ENCODE measurements at places on chromosomes 4 and X. TPM values are rescaled to one million over a fixed set of nuclear protein-coding genes. Genes with fewer than 3 reads are reported as not detected.
A peak's percentile ranks its signal among the peaks of the same experiment; 100 is the strongest.

FMR1 gene
- total RNA-seq = 18.6 TPM

STAG2 gene
- total RNA-seq = 71.2 TPM

PDS5A gene
- total RNA-seq = 33.5 TPM

MAGEA2 gene
- not detected for total RNA-seq

TKTL2 gene
- total RNA-seq = not detected

CCDC120 gene
- total RNA-seq = under 0.01 TPM

DMRTC1 gene
- not detected for total RNA-seq

FAM9B gene
- total RNA-seq = not detected

OCIAD1 gene
- 86.9 TPM for total RNA-seq

SULT1E1 gene
- not detected for total RNA-seq

AFAP1 gene
- total RNA-seq = 48.2 TPM

TMEM271 gene
- not detected for total RNA-seq

VCX3B gene
- not detected for total RNA-seq

TMEM47 gene
- 134 TPM for total RNA-seq

ATP8A1 gene
- total RNA-seq = 0.83 TPM

SASH3 gene
- not detected for total RNA-seq

PAGE1 gene
- total RNA-seq = not detected

APELA gene
- not detected for total RNA-seq

GRCh38 chr4:4439782-4440181 is 52.9 kb downstream of the NSG1 start:
- H3K27me3 ChIP-seq = no peaks in the 10 kb centered on the region
- no peak overlapping the region for H3K27ac ChIP-seq
- H3K36me3 ChIP-seq = peaks cover 8% of the 10 kb centered on the region
- peaks cover 13% of the 10 kb centered on the region for H3K4me1 ChIP-seq
- no peak overlapping the region for H3K4me3 ChIP-seq

DNA sequence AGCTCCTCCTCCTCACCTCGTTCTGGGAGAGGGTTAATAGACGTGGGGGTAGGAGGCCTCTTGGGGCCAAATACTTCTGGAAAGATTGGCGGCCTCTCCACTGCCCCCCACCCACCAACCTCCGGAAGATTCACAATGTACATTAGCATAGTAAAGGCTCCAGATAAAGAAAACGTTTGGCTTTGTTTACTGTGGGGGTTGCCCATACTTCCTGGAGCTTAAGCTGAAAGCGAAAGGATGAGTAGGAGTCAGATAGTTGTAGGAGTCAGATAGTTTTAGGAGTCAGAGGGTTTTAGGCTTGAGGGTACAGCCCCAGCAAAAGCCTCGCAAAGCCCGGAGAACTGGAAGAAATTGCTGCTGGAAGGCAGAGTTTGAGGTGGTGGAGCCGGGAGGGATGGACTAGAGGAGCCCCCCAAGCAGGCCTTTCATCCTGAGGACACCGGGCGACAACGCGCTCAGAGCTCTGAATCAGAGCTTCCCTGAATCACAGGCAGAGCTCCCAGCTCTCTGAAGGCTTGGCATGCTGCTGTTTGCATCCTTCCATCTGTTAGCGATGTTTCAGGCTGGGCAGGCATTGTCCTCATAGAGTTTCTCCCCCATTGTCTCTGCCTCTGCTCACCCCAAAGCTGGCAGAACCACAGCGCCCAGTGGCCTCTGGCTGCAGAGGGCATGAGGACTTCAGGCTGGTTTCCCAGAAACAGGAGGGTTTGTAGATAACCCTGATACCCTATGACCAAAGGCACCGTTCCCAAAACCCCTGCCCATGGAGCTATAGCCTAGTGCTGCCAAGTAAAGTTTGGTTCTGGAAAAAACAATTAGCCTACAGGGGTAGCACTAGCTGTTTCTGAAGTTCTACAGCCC is 280.7 kb downstream of the BCOR start:
- H3K27ac ChIP-seq = peak overlapping the region; percentile 58
- peak; percentile 54 for DNase-seq
- H3K4me3 ChIP-seq = peak overlapping the region; percentile 19
- no peaks in the 10 kb centered on the region for H3K36me3 ChIP-seq
- H3K27me3 ChIP-seq = peaks cover 1% of the 10 kb centered on the region

DNA sequence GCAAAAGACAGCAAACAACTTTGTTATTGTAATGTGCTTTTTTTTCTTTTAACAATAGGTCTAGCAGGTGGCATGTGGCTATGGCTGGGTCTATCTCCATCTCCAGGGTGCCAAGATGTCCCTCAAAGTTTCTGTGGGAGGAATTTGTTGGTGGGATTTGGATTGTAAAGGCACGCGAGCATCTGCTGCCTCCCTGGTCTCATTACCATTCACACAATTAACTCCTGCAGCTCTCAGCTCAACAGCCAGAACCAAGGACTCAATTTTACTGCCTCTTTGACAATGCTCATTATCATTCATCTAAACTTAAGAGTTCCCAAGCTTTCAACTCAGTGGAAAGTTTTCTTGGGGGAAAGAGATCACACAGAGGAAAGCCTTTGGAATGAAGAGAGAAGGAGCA is 10.9 kb upstream of the PCDH18 start:
- H3K27me3 ChIP-seq = no peaks in the 10 kb centered on the region
- no peaks in the 10 kb centered on the region for H3K36me3 ChIP-seq
- DNase-seq = no peak
- H3K4me3 ChIP-seq = no peak overlapping the region
- H3K4me1 ChIP-seq = peaks cover 4% of the 10 kb centered on the region

GRCh38 chrX:6505960-6506359 is 29.0 kb downstream of the VCX3A start:
- no peaks in the 10 kb centered on the region for H3K27me3 ChIP-seq
- no peaks in the 10 kb centered on the region for H3K36me3 ChIP-seq
- H3K27ac ChIP-seq = no peak overlapping the region
- DNase-seq = no peak

DNA sequence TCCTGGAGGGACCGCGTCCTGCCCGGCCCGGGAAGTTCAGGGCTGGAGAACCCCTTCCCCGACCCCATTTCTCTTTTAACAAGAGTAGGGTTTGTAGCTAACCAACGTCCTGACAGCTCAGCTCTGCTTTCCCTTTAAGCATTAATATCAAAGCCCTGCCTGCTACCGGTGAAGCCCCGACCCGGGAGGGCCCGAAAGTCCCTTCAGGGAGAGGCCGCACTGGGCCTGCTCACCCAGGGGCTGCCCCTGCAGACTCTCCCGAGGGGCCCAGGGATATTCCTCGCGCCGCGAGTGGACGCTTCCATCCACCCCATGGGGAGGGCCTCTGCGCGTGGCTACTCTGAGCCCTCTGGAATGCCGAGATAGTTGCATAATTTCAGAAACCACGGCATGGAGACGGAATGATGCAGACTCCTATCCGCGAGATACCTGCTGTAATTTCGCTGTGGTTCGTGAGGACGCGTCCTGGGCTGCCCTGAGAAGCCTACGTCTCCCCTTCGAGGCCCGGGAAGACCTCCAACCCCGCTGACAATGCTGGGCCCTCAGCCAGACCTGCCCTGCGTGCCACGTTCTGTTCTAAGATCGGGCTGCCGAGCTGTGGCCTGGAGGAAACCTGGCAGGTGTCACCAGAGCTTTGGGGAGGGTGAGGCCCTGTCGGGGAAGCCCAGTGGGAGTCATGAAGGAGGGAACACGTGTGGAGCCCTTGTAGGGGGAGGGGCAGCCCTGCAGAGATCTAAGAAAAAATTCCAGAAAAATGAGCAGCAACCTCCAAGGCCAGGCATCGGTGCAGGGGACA is 999 bp upstream of the CTBP1 start:
- no peak for DNase-seq

DNA sequence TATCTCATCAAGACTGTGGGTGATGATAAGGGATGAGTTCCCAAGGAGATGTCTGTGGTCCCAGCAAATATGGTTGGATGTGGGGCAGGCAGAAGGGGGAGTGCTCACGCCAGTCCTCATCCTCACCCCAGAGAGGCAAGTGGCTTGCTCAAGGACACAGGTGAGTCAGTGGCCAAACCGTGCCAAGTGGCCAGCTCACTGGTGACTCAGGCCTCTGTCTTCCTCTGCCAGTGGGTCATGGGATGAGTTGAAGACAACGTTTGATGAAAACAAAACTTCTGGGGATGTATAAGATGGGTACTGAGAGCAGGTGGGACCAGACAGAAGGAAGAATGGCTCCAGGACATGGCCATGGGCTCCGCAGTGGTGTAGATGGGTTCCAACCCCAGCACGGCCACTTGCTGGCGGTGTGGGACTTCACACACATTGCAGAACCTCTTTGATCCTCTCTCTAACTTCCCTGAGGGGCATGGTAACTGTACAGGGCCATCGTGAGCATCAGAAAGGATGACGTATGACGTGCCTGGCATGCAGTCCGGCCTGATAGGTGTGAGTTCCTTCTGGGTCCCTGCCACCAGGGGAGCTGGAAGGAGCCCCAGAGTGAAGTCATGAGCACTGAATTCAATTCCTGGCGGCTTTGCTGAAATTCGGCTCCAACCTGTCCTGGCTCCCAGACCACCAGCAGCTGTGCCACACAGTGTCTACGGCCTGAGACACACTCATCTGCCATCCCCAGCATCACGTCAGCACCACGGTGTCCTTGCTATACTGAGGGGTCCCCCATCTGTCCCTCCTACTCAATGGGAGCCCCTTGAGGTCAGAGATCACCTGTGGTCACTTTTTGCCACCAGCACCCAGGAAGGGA is 41.3 kb upstream of the GPR78 start:
- DNase-seq = peak; percentile 75
- no peak overlapping the region for H3K4me3 ChIP-seq
- no peak overlapping the region for H3K27ac ChIP-seq
- H3K4me1 ChIP-seq = peaks cover 7% of the 10 kb centered on the region

DNA sequence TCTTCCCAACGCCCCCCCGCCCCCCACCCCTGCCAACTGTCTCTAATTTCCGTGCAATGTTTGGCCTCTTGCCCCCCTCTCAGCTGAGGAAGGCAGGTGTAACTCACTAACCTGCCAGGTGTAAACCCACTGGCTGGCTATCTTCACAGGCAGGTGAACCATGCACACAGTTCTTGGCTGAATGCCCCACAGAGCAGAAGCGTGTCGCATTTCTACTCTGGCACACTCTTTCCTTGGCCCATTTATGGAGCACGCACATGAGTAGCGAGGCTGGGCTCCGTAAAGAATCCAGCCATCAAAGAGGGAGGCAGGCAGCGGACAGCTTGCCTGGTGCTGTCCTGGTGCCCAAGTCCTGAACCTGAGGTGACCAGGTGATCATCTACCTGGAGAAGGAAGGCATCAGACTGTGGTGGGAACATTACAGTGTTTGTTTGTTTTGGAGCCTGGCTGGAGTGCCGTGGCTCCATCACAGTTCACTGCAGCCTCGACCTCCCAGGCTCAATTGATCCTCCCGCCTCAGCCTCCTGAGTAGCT is 39.2 kb upstream of the CRMP1 start:
- DNase-seq = no peak
- H3K27ac ChIP-seq = no peak overlapping the region
- H3K36me3 ChIP-seq = no peaks in the 10 kb centered on the region

GRCh38 chr4:80179637-80180161 is 17.6 kb upstream of the PRDM8 start:
- H3K4me1 ChIP-seq = peaks cover 3% of the 10 kb centered on the region
- H3K27ac ChIP-seq = no peak overlapping the region
- DNase-seq = no peak
- no peak overlapping the region for H3K4me3 ChIP-seq
- no peaks in the 10 kb centered on the region for H3K27me3 ChIP-seq

- no peaks in the 10 kb centered on the region for H3K4me1 ChIP-seq
- no peak overlapping the region for H3K27ac ChIP-seq
- no peak overlapping the region for H3K4me3 ChIP-seq
- H3K27me3 ChIP-seq = no peaks in the 10 kb centered on the region
Observed at GRCh38 chrX:112798736-112799135, 41.9 kb downstream of the AMOT start.

DNA sequence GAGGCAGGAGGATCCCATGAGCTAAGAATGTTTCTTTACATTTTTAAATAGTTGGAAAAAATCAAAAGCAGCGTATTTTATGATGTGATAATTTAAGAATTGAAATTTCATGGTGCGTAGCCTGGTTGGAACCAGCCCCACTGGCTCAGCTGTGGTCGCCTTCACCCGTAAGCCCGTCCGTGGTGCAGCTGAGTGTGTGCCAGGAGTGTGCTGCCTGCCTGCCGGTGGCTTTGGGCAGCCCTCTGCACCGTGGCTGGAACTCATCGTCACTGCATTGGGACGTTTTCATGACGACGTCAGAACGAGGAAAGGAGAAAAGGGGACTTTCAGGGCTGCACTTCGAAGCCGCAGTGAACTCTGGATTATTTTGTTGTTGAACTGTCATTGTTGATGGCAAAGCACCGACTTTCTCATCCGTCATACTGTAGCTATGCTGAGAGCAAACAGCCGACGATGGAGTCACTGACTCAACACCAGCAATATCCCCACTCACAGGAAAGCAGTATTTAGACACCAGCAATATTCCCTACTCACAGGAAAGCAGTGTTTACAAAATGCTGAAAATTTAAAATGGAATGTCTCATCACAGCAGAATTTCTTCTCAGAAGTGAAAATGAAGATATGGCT is 35.1 kb downstream of the PCGF3 start:
- H3K27me3 ChIP-seq = no peaks in the 10 kb centered on the region
- peaks cover 12% of the 10 kb centered on the region for H3K4me1 ChIP-seq
- no peak overlapping the region for H3K4me3 ChIP-seq
- H3K27ac ChIP-seq = peak overlapping the region; percentile 53
- H3K36me3 ChIP-seq = peaks cover 37% of the 10 kb centered on the region

- H3K4me1 ChIP-seq = peaks cover 12% of the 10 kb centered on the region
- no peaks in the 10 kb centered on the region for H3K27me3 ChIP-seq
- DNase-seq = no peak
- no peak overlapping the region for H3K27ac ChIP-seq
- no peak overlapping the region for H3K4me3 ChIP-seq
- no peaks in the 10 kb centered on the region for H3K36me3 ChIP-seq
Observed at GRCh38 chr4:159264057-159264456, 161.2 kb downstream of the RAPGEF2 start.

- H3K4me1 ChIP-seq = peaks cover 8% of the 10 kb centered on the region
- no peaks in the 10 kb centered on the region for H3K36me3 ChIP-seq
- H3K4me3 ChIP-seq = no peak overlapping the region
- DNase-seq = peak; percentile 83
Observed at GRCh38 chr4:20248155-20248558, 3.5 kb upstream of the SLIT2 start.

DNA sequence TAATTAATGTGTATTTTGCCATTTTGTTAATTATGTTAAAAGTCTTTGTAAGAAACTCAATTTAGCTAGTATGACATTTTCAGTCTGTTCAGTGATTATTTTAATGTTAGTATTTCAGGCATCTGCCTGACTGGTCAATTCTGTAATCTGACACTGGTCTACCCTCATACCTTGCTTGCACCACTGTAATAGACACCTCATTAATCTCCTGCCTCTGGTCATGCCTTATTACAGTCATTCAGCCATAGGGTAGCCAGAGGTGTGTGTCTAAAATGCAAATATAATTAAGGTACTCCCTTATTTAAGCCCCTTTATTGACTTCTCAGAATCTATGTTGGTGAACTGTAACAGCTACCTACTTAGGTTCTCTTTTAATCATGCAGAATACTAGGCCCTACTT is 861.1 kb upstream of the IGFBP7 start:
- no peak for DNase-seq
- H3K4me3 ChIP-seq = no peak overlapping the region
- no peaks in the 10 kb centered on the region for H3K4me1 ChIP-seq
- no peak overlapping the region for H3K27ac ChIP-seq
- no peaks in the 10 kb centered on the region for H3K36me3 ChIP-seq
- no peaks in the 10 kb centered on the region for H3K27me3 ChIP-seq

GRCh38 chr4:119627267-119628255 is 1.0 kb downstream of the PDE5A start:
- peaks cover 11% of the 10 kb centered on the region for H3K36me3 ChIP-seq
- H3K4me1 ChIP-seq = peaks cover 10% of the 10 kb centered on the region
- peak; percentile 86 for DNase-seq
- no peaks in the 10 kb centered on the region for H3K27me3 ChIP-seq
- peak overlapping the region; percentile 93 for H3K4me3 ChIP-seq

- H3K27ac ChIP-seq = no peak overlapping the region
- H3K36me3 ChIP-seq = peaks cover 14% of the 10 kb centered on the region
- no peaks in the 10 kb centered on the region for H3K4me1 ChIP-seq
- DNase-seq = no peak
- no peak overlapping the region for H3K4me3 ChIP-seq
Observed at GRCh38 chrX:45083314-45083713, 117.4 kb downstream of the DIPK2B start.

Data from IMR-90 (cell line).